ENCODE measurements at places on chromosomes 7 and 10.

DNA sequence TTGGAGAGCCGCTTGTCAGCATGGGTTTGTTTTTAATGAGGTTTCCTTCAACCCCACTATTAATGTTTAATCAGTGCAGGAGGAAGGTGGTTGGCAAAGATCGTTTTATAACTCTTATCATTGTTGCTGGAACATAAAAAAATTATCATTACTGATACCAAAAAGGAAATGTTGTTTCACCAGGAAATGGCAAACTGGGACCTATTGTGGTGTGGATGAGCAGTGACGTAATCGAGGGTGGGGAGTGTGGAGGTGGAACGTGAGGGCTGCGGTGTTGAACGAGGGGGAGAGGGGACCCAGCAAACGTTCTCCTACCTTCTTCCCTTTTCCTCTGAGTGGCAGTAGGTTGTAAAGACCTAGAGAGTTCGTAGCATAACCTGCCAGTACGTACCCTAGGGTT lies 71.9 kb upstream of the TOMM7 start:
- no peak for DNase-seq

GRCh38 chr7:40570223-40570622 lies 435.4 kb downstream of the SUGCT start:
- no peak for DNase-seq

DNA sequence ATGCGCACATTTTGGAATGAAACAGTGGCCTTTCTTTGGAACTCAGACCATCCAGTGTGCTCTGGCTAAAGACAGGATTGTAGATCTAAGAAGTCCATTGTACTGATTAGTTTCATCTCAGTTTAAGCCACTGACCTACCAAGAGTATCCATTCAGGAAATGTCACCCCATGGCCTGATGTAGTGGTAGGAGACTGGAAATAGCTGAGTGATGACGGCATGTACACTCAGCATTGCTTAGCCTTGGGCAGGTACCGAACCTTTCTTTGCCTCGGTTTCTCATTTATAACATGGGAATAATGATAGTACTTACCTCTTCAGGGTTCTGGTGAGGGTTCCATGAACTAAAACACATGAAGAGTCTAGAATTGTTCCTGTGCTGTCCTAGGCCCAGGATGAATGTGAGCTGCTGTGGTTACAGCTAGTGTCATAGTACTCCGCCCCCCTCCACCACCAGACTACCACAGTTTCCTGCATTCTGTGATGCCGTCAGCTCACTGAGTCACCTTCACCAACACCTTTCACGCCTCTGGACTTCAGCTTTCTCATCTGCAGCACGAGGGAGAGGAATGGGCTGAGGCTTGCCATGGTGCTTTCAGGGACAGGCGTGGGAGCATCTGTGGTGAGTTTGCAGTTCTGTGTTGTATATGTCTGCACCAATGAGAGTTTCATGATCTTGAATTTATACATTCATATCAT lies 484.0 kb upstream of the GALNT17 start:
- DNase-seq = peak; percentile 91

DNA sequence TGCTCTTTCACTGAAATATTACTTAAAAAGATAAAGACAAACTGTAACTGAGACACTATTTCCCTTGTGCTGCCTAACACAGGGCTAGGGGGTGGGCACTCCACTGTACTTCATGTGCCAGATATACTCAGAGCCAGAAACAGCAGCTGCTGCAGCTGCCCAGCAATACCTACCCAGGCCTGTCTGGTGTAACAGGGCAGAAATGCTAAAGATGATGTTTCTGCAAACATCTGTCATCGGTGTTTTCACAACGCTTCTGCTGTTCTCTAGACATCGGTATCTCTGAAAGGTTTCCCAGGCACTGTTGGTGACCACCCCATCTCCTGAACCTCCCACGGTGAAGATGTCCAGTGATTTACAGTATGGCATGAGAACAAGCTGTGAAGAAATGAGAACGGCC lies 42.7 kb downstream of the LAMB1 start:
- DNase-seq = no peak

DNA sequence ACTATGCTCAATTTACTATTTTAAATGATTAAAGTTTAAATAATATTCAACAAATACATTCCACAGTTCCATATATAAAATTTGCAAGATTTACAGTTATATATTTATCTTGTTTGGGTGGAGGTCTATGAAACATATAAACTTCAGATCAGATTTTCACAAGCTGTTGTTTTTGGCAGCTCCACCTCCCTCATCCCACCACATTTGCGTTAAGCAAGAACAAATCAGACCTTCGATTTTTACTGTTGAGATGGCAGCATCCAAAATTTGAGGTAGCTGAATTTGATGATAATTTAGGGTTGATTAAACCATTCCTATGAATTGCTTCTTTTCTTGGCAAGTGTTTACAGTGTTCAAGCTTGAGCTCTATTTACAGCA lies 986.4 kb downstream of the REEP3 start:
- DNase-seq = no peak

- DNase-seq = no peak
These were observed 7.0 kb downstream of the OSBPL3 start for GRCh38 chr7:24972991-24973390.

- no peak for DNase-seq
These were observed 57.8 kb downstream of the ANKMY2 start for GRCh38 chr7:16587790-16588189.

GRCh38 chr10:94725871-94726270 lies 36.6 kb upstream of the CYP2C19 start:
- no peak for DNase-seq

DNA sequence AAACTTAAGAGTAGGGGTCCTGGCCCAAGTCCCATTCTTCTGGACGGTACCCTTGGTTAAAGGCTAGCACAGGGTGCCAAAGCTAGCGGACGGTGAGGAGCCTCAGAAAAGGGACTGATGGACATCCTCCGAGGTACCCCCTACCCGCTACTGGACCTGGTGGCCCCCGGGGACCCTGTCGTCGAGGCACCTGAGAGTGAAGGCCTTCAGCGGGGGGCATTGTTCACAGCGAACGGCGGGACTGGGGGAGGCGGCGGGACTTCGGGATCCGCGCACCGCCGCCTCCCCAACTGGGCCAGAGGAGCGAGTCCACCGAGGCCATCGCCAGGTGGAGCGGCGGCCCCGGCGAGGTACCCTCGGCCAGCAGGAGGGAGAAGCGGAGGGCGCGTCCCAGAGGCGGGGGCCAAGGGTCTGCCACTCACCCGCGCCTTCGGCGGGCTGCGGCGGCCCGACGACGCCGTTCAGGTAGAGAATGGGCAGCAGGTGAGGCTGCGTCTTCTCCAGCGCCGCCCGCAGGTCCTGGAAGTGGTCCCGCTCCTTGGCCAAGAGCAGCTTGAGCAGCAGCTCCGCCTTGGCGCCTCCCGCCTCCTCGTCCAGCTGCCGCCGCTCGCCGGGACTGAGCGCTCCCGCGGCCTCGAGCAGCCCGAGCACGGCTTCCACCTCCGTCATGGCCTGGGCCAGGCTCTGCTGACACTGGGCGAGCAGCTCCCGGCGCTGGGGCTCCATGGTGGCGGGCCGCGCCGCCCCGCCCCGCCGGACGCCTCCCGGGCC lies 575 bp downstream of the DLG5 start:
- peak; percentile 40 for DNase-seq

DNA sequence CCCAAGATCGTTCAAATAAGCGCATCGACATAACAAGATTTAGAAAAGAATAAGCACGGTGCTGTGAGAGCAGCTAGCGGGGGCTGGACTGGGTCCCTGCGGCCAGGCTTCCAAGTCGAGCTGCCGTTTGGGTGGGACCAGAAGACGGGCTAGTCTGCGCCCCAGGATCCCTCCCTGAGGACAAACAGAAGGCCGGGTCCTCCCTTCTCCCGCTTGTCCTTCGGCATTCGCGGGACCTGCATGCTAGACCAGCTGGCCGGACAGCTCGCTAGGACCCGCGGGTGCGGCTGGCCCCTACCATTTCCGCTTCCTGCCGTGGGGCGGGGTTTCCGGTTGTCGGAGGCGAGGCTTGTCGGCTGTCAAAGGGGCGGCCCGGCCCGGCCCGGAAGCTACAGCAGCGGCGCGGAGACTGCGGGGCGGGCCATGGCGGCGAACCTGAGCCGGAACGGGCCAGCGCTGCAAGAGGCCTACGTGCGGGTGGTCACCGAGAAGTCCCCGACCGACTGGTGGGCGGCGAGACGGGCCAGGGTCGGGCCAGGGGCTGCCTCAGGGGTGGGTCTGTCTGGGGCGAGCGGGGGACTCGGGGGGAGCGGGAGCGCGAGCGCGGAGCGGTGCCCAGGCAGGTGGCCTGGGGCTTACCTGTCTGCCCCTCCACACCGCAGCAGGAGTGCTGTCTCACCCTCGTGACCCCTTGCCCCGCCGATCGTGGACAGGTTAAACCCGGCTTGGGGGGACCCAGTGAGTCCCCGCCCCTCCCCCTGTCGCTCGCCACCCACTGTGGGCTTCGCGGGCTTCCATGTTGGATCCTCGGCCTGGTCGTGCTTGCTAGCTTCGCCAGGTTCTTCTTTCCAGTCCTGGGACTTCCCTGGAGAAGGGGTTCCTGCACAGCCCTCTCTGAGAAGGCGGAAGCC lies at the start of gene DBNL:
DBNL (plus strand) TSS at position 388 of the 911 bp plus-strand sequence; CDS start at position 424, 36 bp downstream.
- DNase-seq = peak; percentile 95

- no peak for DNase-seq
These were observed 1.1 kb downstream of the DENND11 start for GRCh38 chr7:141700848-141701371.

DNA sequence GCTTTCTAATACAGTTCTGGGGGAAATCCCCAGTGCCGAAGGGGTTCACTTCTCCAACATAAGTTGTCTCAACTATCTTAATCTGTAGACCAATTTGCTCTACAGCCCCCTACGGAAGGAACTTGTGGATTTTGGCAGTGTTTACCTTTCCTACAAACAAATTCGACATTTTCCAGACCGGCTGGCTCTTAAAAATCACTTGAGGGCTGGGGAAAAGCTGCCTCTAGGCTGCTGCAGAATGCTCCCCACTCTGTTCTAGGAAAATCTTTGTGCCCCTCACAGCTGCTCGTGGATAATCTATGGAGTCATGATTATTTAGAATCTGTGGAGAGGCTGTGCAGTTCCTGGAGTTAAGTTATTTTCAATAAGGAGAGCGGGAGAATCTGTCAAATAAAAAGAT lies 474.6 kb upstream of the FZD8 start:
- DNase-seq = no peak

GRCh38 chr10:120609006-120609405 lies 152.0 kb downstream of the PLPP4 start:
- no peak for DNase-seq

GRCh38 chr7:132393789-132394261 lies 182.4 kb downstream of the PLXNA4 start:
- no peak for DNase-seq

DNA sequence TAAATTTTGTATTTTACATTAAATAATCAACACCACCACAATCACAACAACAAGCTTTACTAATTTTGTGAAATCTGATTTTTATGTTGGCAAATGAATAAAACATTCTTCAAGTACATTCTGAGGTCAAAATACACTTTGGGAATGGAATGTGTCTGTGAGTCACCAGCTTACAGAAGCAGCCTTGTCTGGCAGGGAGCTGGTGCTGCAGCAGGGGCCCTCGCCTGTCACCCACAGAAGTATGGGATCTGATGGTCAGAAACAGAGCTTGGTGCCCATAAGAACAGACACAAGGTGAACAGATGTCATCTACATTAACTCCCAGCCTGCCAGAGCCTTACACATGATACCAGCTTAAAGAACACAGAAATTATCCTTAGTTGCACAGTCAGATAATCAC lies 496.9 kb downstream of the CCSER2 start:
- DNase-seq = no peak

Data from activated CD4-positive, alpha-beta T cell treated with anti-CD3 and anti-CD28 coated beads, Interleukin-10, Interleukin-2, amounts not matched to agents 100 ng/mL and 50 ng/mL, durations not matched to agents 16 hours and 8 hours (primary cell).